Activated T-cell treated with anti-CD3 and anti-CD28 coated beads for 24 hours (primary cell): ENCODE measurements at places on chromosomes 6 and 20.

GRCh38 chr20:15191082-15191723, 853.8 kb upstream of the FLRT3 start:
- no peak for DNase-seq

- no peak for DNase-seq
Observed at GRCh38 chr6:1858196-1858595, 248.5 kb downstream of the FOXC1 start.

DNA sequence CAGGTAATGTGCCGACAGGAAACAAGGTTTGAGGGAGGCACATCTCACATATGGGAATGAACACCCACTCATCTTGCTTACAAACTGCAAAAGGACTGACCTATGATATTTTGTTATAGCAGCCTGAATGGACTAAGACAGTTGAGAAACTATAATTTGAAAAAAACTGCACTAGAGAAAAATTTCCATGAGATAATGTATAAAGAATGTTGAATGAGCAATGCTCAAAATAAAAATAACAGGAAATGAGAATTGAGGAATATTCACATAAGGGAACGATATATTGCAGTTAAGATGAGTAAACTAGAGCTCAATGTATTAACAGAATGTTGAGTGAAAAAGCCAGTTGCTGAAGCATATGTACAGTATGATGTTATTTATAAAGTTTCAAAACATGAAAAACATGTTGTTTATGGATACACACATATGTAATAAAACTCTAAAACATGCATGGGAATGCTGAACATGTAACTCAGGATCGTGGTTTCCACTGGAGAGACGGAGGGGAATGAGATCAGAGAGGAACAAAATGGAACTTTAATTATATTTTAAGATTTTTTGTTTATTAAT, 6.3 kb upstream of the TBC1D22B start:
- DNase-seq: no peak

DNA sequence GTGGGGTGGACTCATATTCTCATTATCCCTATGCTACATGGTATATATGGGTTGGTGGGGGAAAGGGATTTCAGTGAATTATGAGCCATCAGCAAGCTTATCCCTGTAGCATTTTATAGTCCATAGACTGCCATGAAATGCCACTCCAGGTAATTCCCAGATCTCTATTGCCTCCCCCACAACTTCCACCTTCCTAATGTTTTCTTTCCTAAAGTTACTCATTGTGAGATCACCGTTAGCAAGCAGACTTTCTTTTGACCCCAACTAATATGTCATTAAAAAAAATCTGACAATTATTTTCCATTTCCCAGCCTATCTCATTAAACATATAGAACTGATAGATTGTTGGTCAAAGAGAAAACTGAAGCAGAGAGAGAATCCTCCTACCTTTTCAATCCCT, 40.7 kb upstream of the TBX18 start:
- no peak for DNase-seq

DNA sequence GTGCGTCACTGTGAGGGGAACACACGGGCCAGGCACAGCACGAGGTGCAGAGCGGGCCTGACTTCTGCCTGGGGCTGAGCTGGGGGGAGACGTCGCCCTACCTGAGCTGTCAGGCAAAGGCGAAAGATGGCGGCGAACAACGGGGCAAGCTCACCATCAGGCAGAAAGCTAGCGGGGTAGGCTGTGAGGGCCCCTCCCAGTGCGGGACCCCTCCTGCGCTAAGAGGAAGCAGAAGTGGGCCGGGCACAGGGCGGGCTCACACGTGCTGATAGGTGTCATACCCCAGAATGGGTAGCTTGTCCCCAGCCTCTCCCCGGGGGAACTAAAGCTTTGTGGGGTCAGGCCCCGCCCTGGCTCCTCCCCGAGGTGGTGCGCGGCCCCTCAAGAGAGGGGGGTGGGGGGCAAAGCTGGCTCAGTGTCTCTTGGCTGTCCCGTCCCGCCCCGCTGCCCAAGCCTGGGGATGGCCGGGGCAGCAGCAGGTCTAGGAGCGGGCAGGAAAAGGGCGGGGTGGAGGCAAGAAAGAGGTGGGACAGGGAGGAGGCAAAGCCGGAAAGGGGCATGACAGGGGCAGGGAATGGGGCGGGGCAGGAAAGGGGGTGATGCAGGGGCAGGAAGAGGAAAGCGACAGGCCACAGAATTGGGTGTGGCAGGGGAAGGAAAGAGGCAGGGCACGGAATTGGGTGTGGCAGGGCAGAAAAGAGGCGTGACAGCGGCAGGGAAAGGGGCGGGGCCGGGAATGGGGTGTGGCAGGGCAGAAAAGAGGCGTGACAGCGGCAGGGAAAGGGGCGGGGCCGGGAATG, 14.7 kb downstream of the UCKL1 start:
- DNase-seq: peak; percentile 52

GRCh38 chr6:168606722-168607121, 165.7 kb downstream of the SMOC2 start:
- no peak for DNase-seq

- DNase-seq: no peak
Observed at GRCh38 chr6:132236744-132237143, 164.5 kb downstream of the MOXD1 start.

DNA sequence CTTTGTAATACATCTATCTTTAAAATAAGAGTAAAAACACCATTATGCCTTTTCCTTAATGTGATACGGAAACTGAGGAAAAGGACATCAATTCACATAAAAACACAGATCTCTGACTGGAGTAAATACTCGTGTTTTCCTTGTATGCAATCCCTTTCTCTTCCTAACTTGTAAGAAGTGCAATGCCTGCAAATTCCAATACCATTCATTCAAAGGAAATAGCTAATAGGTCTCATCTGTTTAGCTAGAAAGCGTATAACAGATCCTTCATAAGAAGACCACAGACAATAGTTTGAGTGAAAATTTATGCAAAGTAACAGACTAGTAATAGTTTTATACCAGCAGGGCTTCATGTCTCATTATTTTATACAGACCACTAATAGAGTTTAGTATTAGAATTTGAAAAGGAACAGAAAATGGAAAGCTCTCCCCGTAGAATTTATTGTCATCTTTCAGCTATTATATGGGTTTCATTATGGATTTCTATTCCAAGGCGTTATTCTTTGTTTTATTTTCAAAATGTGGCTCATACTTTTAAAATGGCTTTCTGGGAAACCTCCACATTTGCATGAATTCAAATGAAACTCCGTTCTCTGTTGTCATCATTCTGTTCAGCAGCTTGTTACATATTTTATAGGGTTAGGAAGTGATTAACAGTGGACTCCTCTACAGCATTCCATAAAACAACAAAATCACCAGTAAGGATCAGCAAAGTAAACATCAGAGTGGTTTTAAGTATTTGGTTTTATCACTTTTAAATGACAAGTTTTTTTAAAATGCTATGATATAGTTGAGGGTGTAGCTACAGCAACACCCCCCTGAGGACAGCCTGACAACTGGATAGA, 186.7 kb downstream of the BTBD9 start:
- DNase-seq: no peak

- DNase-seq: no peak
Observed at GRCh38 chr6:146859795-146860495, 261.2 kb downstream of the ADGB start.

DNA sequence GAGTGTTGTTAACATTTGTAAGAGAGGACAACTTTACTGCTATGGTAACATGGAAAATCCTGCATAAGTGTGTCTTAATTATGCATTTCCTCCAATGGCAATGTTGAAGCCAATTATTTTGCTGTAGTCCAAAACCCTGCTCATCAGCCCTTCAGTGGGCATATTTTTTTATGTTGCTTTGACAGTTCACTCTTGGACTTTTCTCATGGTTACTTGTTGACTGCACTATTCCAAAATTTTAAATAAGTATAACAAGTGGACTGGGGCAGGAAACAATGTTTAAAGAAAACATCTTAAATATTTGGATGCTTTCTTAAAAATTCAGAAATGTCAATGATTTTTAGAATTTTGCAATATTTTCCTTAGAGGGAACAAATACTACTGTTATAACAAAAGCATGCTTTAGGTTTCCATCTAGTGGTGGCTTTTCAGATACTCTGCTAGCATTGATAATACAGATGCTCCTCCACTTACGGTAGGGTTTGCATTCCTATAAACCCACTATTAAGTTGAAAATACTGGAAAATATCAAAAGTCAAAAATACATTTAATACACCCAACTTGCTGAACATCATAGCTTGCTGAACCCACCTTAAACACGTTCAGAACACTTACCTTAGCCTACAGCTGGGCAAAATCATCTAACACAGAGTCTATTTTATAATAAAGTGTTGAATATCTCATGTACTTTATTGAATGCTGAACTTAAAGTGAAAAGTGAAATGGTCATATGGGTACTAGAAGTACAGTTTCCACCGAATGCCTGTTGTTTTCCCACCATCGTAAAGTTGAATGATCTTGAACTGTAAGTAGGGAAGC, 86.4 kb downstream of the ADGRG6 start:
- no peak for DNase-seq

DNA sequence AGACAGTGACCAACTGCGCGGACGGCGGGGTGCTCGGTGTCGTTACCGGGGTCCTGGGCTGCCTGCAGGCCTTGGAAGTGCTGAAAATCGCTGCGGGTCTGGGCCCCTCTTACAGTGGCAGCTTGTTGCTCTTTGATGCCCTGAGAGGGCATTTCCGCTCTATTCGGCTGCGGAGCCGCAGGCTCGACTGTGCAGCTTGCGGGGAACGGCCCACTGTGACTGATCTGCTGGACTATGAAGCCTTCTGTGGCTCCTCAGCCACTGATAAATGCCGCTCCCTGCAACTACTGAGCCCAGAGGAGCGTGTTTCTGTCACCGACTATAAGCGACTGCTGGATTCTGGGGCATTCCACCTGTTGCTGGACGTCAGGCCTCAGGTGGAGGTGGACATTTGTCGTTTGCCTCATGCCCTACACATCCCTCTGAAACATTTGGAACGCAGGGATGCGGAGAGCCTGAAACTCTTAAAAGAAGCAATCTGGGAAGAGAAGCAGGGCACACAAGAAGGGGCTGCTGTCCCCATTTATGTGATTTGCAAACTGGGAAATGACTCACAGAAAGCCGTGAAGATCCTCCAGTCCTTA, 1.0 kb downstream of the MOCS3 start:
- DNase-seq: no peak

DNA sequence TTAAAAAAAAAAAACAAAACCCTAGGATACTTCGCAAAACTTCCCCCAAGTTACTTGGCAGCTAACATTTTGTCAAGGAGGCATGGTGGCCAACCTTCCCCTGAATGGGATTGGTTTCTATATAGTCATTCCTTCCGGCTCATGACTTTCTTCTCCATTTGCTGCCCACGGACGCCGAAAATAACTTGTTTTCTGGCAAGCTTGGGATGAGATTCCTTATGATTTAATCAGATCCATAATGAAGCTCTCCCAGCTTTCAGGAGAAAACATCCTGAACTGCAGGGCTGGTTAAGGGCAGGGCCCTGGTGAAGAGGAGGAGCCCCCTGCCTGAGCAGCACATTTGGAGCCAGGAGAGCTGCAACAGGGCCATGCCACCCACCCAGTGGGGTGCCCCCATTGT, 49.9 kb downstream of the PPP1R16B start:
- no peak for DNase-seq

- DNase-seq: no peak
Observed at GRCh38 chr6:136486357-136486756, 63.9 kb downstream of the MAP7 start.

DNA sequence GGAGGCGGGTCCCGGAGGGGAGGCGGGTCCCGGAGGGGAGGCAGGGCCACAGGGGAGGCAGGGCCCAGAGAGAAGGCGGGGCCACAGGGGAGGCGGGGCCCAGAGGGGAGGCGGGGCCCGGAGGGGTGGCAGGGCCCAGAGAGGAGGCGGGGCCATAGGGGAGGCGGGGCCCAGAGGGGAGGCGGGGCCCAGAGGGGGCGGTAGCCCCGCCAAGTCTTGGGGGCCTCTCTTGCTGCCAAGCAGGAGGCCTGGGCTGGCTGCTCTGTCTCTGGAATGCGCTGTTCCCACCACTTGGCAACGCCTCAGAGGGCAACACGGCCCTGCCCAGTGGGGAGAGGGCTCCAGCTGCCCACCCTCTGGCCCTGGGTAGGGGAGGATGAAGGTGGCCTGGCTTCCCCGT, 80.5 kb downstream of the YTHDF1 start:
- DNase-seq: no peak

- DNase-seq: no peak
Observed at GRCh38 chr20:64113444-64113775, 6.0 kb upstream of the NPBWR2 start.

DNA sequence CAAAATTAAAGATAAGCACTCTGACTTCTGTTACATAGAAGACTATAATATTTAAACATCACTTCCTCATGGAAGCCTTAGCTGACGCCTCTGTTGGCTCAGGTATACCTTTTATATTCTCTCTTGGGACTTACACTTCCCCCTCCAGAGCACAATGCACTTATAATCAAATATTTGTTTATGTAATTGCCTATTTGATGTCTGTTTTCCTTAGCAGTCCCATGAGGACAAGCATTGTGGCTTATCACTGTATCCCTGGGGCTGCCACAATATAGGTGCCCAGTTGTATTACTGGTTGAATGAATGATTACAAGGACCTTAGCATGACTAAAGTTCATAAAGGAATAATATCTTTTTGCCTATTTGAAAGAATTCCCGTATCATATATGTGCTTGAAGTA, 186.7 kb upstream of the VGLL2 start:
- DNase-seq: no peak

DNA sequence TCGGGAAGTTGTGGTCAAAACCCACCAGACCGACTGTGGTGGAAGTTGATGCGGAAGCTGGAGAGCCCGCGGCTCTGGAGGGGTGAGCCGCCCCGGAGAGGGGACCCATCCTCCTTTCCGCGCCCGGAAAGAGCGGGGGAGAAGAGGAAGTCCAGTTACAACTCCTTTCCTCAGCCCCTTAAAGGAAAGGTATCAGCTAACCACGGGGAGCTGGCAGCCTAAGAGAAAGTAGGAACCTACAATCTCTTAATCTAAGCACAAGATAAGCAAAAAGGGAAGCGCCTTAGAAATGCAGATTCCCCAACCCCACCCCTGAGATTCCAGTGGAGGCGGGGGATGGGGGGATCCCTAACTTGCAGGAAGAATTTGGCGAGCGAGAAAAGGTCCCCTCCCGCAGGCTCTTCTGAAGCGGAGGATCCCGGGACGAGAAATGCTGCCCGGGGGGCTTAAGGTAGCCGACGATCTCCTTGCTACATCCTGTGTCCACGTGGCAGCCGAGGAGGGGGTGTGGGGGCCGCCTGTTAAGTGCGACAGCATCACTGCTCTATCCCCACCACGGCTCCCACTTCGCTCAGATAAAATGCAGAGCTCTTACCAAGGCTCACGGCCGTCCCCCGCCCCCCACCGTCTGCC, 87.5 kb downstream of the ZFP64 start:
- no peak for DNase-seq

GRCh38 chr6:104599821-104600638, 259.7 kb downstream of the HACE1 start:
- DNase-seq: no peak

GRCh38 chr20:1863296-1863695, 31.9 kb upstream of the SIRPA start:
- DNase-seq: no peak

- DNase-seq: no peak
Observed at GRCh38 chr6:151098166-151098565, 141.6 kb upstream of the AKAP12 start.

- DNase-seq: no peak
Observed at GRCh38 chr20:40753472-40753871, 64.4 kb upstream of the MAFB start.
